ENCODE measurements at places on chromosomes 4 and X.
A peak's percentile ranks its signal among the peaks of the same experiment; 100 is the strongest.

DNA sequence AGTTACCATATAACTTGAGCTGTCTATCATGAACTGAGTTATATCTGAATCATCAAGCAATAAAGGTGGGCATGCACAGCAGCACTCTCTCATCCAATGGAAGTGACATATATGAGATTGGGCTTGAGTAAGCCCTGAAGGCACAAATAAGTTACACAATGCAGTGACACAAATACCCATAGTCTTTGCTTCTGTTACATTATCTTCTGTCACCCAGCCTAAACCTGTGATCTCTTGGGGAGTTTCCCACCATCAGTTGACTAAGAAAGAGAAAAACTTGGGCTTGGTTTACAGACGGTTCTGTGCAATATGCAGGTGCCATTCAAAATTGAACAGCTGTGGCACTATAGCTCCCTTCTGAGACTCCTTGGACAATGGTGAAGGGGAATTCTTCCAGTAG is 138.8 kb upstream of the IL15 start:
- no peak for DNase-seq

GRCh38 chr4:93319041-93319440 is 509.5 kb upstream of the ATOH1 start:
- DNase-seq, result no peak

DNA sequence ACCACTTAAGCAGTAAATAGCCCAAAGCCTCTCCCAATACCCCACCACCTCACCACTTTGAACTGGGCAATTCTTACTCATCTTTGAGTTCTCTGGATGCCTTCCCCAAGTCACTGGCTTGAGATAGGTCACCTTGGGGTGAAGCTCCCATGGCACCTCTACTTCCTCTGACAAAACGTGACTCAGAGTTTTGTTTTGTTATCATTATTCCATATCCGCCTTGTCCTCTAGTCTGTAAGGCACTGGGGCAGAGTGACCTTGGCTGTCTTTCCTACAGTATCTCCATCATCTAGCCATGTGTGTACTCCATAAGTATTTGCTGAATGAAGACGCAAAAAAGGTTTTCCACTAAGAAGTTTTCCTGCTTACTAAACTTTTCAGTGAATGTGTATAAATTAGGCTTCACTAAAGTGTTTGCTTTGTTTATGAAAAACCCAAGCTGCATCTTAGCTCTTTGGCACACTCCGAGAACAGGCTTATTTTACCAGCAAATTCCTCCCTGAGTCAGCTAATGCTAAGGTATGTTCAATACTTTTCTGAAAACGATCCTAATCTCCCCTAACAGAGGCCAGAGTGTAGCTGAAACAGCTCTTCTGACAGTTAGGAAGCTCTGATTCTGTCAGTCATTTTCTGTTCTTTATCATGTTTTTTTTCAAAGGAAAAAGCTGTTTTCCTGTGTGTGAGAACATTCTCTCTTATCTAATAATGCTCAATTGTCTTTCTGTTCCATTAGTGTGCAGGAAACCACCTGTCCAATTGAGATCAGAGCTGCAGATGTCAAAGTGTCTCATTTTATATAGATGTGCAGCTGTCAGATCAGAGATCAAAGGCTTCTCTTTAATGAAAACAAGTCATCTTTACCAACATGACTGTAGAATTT is 30.2 kb upstream of the TSPAN5 start:
- no peak for DNase-seq

GRCh38 chrX:12910423-12911121 is 4.2 kb downstream of the TLR8 start:
- no peak for DNase-seq

- DNase-seq, result peak; percentile 44
Measured at GRCh38 chrX:17564689-17565409, 172.4 kb upstream of the SCML1 start.

- no peak for DNase-seq
Measured at GRCh38 chr4:109739547-109739946, 9.7 kb upstream of the PLA2G12A start.

- DNase-seq, result peak; percentile 19
Measured at GRCh38 chrX:9913146-9913433, 54.1 kb upstream of the CLDN34 start.

GRCh38 chr4:152234571-152234970 is 301.3 kb downstream of the FBXW7 start:
- no peak for DNase-seq

- no peak for DNase-seq
Measured at GRCh38 chr4:74072739-74073138, 26.3 kb downstream of the CXCL2 start.

DNA sequence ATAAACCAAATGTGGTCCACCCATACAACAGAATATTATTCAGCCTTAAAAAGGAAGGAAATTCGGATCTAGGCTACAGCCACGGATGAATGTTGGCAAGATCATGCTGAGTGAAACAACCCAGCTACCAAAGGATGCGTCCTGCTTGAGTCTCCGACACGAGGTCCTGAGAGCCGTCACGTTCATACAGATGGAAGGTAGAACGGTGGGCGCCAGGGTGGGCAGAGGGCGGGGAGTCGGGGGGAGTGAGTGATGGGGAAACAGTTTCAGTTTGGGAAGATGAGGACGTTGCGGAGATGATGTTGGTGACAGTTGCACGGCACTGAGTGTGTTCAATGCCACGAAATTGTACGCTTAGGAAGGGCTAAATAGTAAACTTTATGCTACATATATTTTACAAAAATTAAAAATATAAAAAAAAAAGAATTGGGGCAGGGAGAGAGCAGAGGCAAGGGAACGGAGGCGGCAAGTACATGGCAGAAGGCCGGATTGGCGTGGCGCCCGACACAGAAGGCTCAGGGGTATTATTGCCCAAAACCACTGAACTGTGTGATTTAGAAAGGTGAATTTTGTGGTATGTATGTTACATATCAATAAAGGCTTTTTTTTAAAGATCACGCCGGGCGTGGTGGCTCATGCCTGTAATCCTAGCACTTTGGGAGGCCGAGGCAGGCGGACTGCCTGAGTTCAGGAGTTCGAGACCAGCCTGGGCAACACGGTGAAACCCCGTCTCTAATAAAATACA is 14.8 kb upstream of the MXD4 start:
- peak; percentile 77 for DNase-seq

DNA sequence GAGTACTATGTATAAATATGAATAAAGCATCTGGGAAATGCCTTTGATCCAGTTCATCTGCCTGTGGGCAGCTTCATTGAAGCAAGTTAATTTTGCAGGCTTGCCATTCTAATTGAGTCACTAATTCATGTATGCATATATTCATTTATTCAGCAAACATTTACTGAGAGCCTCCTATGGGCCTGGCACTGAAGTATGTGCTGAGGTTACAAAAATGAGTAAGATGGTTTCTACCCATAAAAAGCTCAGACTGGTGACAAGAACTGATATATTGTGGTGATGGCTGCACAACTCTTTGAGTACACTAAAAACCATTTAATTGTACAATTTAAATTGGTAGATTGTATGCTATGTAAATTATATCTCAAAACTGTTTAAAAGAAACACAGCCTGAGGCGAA is 1.1 kb upstream of the MRPL1 start:
- no peak for DNase-seq

DNA sequence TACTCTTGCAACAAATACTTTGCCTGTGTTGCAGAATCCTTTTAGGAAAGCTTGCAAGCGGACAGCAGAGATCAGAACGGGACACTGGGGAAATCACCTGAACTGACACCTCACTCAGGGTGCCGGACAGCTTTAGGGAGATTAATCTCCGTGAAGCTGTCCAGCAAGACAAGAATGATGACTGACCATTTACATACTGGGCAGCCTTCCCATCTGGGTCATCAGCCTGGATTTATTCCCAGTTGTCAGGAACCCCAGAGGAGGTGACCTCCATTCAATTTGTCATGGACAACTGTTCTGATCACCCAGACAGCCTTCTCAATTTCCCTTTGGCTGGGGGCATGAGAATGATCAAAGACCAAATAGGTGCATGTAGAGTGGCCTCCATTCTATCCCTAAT is 93.0 kb upstream of the EGFL6 start:
- no peak for DNase-seq

DNA sequence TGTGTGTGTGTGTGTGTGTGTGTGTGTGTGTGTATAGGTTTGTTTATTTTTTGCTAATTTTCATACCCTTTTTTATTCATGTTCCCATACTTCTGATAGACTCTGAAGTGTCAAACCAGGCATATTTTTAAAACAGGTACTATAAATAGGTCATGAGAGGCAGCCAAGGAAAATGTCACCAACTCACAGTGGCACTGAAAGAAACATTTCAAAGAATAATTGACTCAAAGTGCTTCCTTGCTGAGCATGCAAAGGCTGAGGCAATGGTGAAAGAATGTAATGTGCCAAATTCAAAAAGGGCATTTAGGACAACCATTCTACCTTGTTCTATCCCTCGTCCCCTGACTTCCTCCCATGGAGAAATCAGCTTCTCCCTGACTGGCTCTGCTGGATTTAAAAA is 95.5 kb downstream of the EIF4E start:
- peak; percentile 28 for DNase-seq

GRCh38 chrX:130125091-130125874 is 15.0 kb upstream of the ELF4 start:
- DNase-seq, result peak; percentile 69

DNA sequence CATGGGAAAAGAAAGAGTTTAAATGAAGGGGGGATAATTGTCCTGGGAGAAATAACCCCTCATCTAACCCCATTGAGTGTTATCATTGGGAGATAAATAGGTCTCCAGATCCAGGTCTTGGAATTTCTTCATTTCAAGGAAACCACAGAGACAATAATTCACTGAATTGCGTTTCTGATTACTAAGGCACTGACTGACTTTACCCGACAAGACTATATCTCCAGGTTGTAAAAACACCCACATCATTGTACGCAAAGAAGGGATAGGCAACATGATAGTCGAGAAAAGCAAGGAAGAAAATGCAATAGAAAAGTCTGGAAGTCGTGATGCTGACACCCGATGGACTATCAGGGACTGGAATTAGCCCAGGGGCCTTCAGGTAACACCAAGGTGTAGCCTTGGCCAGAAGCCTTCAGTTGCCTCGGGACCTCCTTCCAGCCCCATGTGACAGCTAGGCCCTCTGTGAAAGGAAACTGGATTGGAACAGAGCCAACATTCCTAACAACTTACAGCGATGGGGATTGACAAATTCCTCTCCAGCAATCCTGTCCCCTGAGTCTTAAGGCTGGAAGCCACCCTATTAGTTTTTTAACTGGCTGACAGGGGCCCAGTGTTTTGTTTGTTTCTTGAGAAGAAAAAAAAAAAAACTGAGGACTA is 46.5 kb upstream of the RAB9B start:
- no peak for DNase-seq

GRCh38 chrX:640641-641040 is 10.1 kb downstream of the SHOX start:
- DNase-seq, result no peak

DNA sequence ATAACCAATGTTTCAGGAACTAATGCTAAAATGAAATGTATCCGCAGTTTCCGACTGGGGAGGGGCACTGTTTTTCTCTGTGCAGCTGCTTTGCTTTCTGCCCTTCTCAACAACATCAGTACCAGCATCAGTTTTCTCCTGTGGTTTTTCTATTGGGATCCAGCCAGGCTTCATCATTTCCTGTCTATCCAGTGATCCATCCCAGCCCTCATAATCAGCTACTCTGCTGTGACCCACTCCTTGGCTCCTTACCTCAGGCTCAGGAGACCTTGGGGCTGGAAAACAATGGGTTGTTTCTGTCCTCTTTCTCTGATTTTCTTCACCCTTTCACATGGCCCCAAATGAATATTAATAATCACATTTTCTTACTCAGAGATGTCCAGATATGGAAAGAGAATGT is 222.2 kb upstream of the DKK2 start:
- no peak for DNase-seq

DNA sequence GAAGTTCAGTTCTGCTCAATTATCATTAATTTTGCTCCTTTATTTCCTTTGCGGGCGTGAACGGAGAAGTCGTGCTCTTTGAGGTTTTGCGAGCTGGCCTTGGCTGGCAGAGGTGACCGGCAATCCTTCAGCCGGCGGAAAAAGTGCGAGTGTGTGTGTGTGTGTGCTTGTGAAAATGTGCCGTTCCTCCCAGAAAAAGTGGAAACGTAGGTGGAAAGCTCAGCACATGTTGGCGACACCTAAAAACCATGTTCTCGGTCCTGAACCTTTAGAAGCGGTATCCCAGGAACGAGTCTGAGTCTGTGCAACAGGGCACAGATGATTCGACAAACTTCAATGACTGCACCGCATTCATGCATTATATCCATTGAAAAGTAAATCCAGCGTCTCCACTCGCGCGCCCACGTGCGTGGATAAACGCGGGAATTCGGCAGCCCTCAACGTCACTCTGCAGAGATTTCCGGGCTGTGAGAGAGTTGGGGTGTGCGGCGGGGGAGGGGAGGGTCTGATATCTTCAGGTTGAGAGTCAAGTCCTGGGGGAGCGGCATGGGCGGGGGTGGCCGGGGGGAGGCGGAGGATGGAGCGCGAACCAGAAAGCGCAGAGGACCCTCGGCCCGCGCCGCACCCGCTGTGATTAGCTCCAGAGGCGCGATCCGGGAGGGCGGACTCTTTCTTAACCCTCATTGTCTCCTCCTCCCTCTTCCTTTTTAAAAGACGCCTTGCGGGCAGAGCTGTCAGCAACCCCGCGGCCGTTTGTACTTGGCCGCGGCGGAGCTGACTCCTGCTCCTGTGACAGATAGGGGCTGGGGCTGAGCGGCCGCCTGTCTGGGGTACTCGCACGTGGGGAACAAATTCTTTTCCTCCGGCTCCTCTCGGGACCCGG is at the start of gene SHISA3:
SHISA3 (plus strand) TSS at position 737 of the 883 bp plus-strand sequence. CDS start 569 bp downstream, outside the sequence.
- no peak for DNase-seq

GRCh38 chrX:70774223-70774622 is 134.3 kb downstream of the TEX11 start:
- no peak for DNase-seq

DNA sequence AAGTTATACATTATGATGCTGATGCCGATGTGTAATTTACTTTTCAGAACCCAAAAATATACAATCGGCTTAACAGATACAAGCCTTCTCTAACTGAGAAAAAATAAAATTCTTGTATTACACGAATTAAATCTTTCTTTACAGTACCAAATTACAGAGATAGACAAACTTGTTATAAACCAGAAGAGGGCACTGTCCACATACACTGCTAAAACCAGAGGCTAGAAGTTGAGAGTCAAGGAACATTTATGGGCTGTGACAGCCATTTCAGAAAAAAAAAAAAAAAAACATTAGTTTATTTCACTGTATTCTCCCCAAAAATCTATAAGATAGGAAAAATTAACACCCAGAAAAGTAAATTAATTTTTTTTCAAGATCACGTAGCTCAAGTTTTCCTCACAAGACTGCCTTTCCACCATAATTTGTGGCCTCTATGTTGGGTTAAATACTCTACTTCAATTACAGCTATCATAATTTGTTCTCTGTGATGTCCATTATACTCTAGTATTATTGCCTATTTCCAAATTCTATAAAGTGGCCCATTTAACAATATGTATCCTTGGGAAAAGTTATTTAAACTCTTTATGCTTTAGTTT is 12.0 kb downstream of the EREG start:
- DNase-seq, result peak; percentile 18

- no peak for DNase-seq
Measured at GRCh38 chr4:3872834-3873313, 106.7 kb downstream of the ADRA2C start.

Data from cerebellar cortex (tissue), 1 donor.